ENCODE measurements at places on chromosomes 11 and 22.
A peak's percentile ranks its signal among the peaks of the same experiment; 100 is the strongest.

GRCh38 chr11:120482149-120482548 is 29.4 kb upstream of the GRIK4 start:
- no peak for DNase-seq

DNA sequence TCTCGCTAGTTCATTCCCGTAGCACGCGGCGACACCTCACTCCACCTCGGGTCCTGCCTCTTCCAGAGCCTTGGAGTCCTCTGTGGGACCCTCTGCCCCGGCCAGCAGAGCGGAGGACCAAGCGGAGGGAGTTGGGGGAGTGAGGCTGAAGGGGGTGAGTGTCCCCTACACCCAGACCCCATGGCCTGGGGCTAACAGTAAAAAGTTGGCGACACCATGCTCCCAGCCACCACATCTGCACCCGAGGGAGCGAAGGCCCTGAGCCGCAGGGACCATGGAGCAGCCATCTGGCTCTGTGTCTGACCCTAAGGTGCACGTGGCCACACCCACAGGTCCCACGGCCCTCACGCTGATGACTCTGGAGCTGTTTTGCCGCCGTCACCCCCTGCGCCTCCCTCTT is 293.8 kb downstream of the BRD1 start:
- no peak for DNase-seq

DNA sequence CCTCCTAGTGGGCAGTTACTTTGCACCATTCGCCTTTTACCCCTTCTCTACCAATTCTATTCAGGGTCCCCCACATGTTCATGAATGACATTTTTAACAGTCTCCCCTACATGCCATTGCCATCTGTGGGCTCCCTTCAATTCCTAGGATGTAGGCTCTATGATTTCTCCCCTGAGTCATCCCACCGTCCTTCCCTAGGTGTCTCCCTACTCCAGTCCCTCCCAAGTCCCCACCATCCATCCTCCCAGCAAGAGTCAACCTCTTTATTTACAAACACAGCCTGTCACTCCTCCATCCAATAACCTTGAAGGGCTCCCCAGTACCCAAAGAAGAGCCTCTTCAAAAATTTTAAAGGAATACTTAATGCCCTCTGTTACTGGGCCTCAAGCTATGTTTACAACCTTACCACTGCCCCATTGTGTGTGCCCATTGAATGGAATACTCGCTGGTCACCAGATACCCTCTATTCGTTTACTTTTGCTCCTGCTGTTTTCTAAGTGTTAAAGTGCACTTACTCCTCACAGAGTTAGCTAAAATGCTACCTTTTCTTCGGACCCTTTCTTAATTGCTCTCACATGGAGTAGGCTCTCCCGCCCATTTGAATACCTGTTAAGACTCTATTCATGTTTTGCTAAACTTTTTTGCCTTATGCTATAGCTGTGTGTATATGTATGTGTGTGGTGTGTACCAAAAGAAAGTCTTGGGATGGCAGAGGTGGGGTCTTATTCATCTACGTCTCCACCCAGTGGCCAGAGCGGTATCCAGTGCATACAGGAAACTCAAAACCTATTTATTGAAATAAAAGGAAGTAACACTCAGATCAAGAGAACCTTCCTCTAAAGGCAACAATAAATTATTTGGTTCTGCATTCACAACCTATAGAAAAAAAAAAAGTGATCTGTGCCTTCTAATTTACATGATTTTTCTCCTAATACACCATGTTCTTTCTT is 235.8 kb upstream of the CCDC90B start:
- DNase-seq, result no peak

GRCh38 chr11:10898003-10898762 is 40.3 kb upstream of the ZBED5 start:
- DNase-seq, result no peak

GRCh38 chr11:92784331-92784730 is 185.1 kb upstream of the MTNR1B start:
- no peak for DNase-seq

DNA sequence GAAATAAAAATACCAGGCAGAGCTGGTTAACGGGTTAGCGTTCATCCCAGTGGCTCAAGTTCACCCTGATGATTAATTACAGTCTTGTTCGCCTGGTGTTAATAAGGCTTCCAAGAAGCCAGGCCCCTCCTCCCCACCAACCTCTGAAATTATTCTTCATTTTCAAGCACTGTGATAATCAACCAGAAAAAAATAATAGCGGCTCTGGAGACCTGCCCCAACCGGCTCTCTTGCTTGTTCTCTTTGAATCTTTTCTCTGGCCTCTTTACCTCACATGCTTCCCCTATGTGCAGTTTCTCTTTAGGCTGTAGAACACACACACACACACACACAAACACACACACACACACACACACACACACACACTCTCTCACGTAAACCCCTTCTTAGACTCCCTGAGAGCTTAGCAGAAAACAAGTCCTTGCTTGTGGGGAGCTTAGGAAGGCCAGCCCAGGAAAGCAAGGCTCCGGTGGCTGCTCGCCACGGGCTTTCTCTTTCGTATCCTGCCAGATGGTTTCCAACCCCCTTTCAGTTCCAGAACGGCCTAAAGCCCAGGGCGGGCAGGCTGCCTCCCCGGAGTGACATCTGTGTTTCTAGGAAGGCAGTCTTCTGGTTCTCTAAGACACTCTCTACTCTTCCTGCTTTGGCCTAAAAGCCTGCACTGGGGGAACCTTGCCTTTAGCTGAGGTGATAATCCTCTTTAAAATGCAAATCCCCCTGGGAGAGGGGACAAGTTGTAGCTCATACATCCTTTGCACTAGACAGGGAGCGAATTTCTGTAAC is 106.4 kb upstream of the SESN3 start:
- DNase-seq, result peak; percentile 39

DNA sequence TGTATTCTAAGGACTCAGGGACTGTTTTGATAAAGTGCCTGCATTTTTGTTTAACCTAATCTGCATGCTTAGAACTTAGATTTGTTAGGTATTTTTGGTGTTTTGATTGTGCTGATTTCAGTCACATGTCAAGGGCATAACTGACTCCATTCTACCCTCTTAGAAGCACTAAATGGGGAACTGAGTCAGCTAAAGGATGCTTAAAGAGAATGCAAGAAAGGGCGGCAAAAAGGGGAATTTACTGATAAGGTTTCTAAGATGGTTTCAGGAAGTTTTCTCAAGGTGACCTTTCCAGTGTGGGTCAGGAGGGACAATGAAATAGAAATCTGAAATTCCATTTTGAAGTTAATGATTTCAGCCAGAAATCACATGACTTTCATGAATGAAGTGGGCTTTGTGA is 43.0 kb downstream of the MMP20 start:
- no peak for DNase-seq

DNA sequence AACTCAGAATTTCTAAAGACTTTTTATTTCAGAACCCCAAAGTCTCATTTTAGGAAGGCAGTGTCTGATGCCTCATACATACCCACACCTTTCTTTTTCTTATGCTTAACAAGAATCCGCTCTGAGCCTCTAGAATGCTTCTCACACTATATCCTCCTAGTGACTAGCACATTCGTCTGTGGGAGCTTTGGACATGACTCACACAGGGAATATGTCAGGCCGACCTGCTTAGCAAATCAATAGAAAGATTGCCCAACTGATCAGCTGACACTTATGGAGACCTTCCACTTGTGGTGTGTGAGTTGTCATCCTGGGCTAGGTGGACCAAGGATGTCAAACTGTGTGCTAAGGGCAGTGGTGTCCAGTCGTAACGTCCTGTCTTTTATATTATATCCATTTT is 129.9 kb upstream of the TTC12 start:
- DNase-seq, result no peak

DNA sequence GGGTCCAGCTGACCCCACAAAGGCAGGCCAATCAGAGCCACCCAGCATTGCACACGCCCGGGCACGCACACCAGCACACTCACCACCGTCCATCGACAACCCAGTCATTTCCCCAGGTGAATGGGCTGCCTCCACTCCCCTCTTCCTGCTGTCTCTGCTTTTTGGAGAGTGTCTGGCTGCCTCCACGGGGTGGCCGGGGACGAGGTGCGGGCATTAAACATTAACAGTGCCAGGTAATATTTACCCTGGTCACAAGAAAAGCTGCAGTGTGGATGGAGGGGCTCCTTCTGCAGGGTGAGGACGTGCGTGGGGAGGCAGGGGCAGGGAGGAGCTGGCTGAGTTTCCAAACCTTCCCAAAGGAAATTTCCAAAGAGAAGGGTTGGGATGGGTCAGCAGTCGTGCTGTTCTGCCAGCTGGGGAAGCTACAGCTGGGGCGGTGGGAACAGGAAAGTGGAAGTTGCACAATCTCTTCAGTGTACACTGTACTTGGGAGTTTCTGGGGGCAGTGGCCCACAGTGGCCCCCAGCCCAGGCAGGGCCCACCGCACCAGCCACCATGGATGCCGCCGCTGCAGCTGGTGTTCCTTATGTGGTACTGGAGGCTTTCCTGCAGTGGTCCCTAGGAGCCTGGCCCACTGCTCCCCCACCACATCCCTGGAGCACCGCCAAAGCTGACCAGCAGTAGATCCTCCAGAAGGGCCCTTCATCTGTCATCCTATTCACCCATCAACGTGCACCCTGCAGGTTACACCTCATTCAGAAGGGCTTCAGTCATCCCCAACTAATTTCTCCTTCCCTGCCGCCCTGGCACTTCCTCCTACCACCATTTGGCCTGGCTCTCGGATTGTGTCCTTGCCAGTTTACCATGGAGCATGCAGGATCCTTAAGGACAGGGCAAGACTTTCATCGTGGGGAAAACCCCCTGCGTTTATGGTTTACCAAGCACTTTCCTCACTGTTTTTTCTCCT is at the start of gene FXYD2:
FXYD2 (minus strand) TSS at position 174 of the 967 bp plus-strand sequence; CDS start at position 108, 66 bp downstream.
- DNase-seq, result no peak

GRCh38 chr22:23894710-23895598 is 771 bp downstream of the MIF start:
- peak; percentile 20 for DNase-seq

DNA sequence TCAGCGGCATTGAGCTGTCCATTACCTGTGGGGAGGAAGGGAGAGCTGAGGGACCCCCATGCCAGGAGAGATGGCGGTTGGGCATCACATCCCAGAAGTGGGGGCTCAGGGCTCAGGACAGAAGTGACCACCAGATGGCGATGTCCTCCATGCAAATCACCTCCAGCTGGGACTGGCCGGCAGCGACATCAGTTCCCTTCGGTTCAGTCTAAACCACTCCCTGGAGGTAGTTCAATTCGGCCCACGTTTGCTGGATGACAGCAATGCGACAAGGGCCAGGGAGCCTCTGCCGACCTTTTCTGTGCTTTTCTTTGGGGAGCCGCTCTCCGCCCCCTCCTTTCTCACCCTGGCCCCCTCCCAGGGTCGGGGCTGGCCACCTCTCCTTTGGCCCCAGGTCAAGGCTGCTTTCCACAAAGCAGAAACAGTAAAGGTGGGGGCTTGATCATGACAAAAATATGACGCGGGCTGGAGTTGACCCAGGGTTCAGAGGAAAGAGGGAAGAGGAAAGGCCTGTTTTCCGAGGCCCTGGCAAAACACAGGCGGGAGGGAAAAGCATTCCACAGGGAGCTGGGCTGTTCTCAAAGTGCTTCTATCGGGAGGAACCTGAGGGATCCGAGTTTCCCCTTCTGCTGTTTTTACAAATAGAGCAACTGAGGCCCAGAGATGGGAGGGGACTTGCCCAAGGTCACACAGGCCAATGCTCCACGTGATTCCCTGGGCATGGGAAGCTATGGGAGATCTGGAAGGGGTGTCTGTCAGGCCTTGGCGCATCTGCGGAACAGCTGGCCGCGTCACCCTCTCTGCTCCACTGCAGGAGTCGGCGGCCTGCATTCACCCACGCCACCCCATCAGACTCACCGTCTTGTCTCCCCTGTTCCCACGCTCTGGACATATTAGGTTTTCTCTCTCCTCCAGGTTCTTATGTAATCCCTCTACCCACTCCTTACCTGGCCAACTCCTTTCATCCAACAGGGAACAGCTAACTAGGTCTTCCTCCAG is 54.7 kb downstream of the FBXO7 start:
- DNase-seq, result peak; percentile 34

DNA sequence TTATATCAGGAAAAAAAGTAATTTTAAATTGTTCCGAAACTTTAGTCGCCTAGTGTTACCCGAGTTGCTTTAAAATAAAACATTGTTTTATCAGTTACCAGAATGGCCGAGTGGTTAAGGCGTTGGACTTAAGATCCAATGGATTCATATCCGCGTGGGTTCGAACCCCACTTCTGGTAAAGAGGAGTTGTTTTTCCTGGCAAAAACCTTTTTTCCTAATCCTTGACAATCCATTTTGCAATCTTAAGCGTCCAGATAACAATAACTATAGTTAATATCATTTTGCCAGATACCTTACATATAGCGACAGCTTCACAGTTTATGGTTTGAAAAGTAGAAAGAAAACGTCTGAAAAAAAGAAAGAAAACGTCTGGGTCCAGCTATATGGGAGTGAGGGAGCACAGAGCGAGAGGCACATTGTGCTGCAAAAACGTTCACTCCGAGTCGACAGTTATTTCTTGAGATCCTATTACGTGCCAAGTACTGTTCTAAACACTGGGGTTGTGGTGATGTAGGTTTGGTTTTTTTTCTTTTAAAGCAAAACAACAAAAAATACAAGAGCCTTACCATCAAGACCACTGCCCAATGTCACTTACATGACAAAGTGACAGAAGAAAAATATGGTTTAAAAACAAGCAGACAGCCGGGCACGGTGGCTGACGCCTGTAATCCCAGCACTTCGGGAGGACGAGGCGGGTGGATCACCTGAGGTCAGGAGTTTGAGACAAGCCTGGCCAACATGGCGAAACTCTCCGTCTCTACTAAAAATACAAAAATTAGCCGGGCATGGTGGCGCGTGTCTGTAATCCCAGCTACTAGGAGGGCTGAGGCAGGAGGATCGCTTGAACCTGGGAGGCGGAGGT is 40.6 kb downstream of the OR4D9 start:
- peak; percentile 75 for DNase-seq

GRCh38 chr11:46239801-46240061 is 37.7 kb upstream of the CREB3L1 start:
- DNase-seq, result no peak

- DNase-seq, result no peak
These were observed 14.6 kb upstream of the CTSD start for GRCh38 chr11:1778141-1778911.

DNA sequence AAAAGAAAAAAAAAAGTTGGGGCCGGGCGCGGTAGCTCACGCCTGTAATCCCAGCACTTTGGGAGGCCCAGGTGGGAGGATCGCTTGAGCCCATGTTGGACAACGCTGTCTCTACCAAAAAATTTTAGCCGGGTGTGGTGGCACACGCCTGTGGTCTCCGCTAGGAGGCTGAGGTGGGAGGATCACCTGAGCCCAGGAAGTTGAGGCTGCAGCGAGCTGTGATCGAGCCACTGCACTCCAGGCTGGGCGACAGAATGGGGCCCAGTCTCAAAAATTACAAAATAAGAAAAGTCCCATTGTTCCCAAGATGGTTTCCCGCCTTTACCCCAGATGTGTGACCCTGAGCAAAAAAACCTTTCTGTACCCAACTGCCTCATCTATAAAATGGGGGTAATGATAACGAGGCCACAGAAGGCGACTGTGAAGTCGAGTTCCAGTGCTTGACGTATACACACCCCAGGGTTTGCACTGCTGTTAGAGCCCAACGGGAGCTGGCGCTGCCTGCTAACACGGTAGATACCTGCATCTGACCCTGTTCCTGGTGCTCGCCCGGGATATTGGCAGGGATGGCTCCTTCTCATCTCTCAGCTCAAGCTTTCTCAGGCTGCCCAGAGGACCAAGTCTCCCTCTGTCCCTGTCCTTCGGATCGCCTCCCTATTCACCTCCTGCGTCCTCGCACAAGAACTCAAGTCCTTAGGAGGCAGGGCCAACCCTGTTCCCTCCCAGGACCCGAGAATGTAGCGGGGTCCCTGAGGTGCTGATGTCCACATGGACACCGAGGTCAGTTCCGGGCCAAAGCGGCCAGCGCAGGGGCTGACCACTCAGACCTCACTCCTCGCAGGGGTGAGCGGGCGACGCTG is 1.1 kb upstream of the RPLP2 start:
- no peak for DNase-seq
